Activated naive CD8-positive, alpha-beta T cell treated with anti-CD3 and anti-CD28 coated beads for 36 hours (primary cell): ENCODE measurements at places on chromosomes 12 and 14.

DNA sequence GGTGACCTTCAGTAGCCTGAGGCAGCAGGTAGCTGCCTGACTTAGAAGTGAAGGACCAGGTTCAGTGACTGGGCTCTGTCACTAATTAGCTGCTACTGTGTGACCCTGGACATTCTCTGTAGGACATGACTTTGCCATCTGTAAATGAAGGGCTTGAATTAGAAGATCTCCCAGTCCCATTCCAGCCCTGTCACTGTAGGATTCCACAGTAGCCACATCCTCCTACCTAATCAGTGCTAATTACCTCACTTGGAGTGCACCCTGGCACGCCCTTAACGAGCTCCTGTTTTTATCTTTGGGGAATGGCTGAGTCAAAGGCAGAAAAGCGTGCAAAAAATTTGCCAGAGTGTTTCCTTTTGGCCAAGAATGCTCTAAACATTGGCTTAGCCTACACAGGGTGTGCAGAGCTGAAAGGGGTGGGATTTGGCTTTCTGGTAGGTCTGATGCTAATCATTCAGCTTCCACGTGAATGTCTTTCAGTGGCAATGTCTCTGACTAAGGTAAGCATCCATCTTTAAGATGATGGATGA is 6.8 kb downstream of the NTF3 start:
- no peak for DNase-seq

DNA sequence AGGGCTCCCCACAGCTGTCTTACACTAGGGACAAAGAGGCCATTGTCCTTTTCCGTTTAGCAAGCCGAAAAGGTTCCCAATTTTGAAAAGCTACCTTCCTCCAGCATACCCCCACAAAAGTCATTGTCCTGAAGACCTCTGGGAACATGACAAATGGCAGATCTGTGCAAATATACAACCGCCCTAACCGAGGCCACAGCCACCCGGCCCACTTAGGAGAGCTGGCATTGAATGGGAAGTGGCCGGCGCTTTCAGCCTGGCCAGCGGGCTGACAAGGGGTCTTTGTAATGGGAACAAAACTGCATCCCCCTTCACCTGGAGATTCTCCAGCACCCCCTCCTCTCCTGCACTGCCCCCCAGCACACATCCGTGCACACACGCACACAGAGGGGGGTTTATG is 48.1 kb upstream of the VASH1 start:
- DNase-seq, result no peak

GRCh38 chr14:69224946-69225345 is 33.6 kb downstream of the EXD2 start:
- no peak for DNase-seq

DNA sequence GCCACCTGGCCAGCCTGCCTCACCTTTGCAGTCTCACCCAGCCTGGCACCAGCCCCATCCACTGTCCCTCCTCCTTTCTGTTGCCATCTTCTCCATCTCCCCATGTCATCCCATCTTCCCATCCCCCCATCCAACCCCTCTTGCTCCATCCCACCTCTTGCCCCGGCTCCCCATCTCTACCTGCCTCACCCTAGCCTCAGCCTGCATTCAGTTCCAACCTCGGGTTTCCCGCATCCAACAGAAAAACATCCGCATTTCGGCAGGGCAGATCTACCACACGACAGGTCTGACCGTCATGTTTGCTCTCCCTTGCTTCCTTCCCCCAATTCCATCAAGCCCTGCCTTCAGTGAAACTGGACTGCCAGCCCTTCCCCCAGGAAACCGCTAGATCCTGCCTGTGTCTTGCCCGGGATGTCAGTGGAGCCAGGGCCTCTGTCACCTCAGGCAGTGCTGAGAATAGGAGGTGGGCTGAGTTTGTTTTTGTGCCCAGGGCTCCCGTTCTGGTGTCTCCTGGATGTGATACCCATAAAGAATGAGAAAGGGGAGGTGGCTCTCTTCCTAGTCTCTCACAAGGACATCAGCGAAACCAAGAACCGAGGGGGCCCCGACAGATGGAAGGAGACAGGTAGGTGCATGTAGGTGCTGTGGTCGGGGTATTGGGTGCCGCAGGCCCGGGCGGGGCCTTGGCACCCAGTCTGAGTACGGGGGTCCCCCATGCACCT is 2.5 kb downstream of the KCNH3 start:
- no peak for DNase-seq

DNA sequence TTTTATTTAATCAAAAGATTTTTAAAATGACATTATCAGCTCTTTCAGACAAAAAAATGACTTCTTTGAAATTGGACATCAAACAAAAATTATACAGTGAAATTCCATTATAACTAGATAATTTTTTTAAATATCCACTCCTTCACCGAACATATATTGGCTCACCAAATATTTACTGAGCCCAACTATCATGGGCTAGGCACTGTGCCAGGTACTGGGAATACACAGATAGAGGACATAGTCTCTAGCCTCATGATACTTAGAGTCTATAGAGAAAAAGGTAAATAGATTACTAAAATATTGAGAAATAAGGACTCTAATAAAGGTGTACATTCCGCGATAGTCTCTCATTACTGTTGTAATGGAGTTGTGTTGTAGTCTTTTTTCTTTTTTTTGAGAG is 219.9 kb downstream of the SEC23A start:
- DNase-seq, result no peak

DNA sequence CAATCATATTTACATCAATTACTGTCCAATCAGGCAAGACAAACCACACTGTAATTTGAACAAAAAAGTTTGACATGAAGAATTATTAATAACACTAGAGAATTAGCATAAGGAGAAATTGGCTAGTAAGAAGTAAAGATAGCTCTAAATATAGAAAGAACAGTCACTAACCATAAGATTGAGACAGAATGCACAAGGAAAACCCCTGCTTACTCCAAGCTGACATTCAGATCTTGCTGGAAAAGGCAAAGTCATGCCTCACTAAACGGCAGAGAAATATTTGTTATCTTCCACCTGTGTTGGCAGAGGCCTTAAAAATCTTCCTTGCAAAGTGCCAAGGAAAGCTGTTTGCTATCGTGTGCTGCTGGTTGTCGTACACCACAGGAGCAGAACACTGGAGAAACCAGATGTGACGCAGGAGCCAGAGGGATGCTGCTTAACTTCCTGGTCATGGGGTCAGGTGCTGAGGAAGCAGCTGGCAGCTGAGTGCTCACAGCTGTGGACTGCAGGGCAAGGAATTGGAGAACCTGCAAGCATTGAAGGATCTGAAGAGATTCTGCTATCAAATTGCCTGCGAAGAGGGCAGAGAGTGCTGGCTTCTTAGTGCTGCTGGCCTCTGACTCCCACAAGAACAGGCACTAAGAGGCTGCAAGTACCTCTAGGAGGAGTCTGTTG is 1323.3 kb downstream of the LRFN5 start:
- DNase-seq, result no peak

DNA sequence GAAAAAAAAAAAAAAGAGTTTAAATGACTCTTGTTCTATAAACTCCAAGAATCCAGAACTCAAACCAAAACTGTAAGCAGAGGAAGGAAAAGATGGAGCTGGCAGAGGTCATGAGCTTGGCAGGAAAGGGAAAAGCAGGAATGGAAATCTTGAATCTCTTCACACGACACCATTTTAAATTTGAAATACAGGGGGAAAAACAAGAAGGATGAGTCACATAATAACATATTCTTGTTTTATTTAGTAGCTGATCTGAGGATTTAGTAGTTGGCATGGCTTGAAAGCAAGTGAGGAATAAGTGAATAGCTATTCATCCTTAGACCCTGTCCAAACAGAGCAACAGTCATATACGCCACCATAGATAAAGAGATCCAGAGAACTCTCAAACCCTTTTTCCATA is 35.0 kb downstream of the EPS8 start:
- no peak for DNase-seq

- no peak for DNase-seq
Observed at GRCh38 chr14:31257244-31257553, 49.6 kb upstream of the HECTD1 start.

DNA sequence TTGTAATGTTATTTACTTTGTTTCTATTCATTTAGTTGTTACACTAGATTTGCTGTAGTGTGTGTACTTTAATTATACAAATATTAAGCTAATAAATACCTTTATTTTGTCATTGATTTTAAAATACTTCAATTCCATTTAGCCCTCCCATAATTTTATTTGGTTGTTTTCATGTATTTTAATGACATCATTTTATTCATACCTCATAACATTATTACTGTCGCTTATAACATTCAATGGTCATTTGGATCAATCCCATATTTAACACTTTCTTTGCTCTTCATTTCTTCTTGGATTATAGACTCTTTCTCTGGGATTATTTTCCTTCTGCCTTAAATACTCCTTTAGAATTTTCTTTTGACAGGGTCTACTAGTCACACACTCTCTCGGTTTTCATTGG is 86.6 kb upstream of the CAND1 start:
- no peak for DNase-seq

DNA sequence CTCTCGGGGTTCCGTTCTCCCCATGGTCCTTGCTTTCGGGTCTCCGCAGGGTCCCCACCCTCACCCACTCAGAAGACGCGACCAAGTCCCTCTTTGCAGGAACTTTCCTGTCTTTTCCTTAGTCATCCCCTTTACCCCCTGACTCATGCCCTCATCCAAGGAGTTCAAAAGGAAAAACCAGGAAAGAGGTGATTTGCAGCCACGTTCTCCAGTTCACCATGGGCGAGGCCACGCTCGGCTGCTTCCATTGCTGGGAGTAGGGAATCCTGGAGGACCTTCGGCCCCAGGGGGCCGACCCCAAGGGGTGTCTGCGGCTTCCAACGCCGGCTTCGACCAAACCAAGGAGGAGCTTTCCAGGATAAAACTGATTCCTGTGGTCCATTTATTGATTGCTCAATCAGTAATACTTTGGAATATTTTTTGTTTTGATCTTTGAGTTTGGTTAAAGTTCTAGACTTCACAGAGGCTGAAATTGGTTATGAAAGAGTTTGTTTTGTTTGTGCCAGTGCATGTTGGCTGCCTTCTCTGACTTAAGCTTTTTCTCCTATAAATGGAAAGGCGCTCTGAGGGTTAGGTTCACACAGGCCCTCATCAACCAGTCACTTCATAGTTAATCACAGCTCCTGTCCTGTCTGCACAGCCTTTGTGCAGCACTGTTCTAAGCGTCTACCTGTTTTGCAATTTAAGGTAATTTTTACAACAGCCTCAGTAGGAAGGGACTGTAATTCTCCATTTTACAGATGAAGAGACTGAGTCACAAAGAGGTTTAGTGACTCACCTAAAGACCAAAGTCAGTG is 827 bp downstream of the ALDH2 start:
- DNase-seq, result no peak

DNA sequence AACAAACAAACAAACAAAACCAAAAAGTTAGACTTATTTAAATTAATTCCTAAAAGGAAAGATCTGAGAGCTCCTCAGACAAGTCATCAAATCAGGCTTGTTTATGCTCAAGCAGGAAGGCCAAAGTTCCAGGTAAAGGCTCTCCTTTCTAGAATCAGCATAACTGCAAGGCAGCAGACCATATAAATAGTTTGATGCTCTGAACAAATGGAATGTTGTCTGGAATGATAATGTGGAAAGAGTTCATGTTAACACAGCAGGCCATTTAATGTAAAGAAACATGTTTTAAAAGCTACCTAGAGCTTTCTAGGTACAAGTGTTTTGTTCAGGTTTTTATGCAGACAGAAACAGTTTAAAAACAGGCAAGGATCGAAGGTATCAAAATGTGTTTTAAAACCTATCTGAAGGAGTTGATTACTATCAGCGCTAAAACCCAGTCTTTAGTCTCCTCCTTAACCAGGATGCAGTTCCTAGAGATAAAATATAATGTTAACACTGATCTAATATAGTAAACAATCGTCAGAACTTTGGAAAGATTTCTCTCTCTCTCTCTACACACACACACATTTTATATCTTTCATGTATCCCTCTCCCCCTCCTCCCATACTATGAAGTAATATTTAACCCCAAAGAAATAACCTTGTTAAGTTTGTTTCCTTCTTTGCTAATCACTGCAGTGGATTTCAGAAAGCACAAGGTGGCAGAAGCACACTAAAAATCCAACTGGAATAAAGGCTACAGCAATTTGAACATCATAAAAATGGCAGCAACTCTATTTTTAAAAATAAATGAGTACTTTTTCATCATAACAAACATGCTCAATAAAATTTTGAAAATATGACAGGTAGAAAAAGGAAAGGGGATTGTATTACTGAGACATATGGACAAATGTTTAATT is 135.5 kb downstream of the PAWR start:
- no peak for DNase-seq

DNA sequence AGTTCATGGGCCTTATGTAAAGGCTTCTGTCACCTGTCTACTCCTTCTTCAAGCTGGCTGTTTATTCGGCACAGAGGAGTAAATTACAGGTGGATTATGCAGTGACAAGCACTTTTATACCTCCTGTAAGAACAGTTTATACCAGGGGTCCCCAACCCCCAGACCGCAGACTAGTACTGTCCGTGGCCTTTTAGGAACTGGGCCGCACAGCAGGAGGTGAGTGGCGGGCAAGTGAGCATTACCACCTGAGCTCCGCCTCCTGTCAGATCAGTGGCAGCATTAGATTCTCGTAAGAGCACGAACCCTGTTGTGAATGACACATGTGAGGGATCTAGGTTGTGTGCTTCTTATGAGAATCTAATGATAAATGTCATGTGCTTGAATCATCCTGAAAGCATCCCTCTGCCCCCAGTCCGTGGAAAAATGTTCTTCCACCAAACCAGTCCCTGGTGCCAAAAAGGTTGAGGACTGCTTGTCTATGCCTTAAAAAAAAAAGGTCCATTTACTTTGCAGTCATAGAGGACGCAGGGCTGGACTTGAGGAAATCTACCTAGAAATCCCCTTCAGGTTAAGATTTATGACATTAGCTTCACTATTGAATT is 78.8 kb downstream of the ETV6 start:
- no peak for DNase-seq

GRCh38 chr12:110928700-110929099 is 8.3 kb upstream of the MYL2 start:
- no peak for DNase-seq

- DNase-seq, result no peak
Observed at GRCh38 chr14:100374876-100375265, 51.7 kb downstream of the SLC25A47 start.

GRCh38 chr12:58067610-58068387 is 126.4 kb downstream of the ATP23 start:
- DNase-seq, result no peak

GRCh38 chr14:92686900-92687427 is 61.5 kb downstream of the LGMN start:
- DNase-seq, result no peak

- DNase-seq, result no peak
Observed at GRCh38 chr14:69244946-69245345, 15.0 kb upstream of the GALNT16 start.
